Hematopoietic multipotent progenitor cell treated with erythropoietin and hydrocortisone succinate and interleukin-3 and kit ligand, for 8 days (in vitro differentiated cells): ENCODE measurements at places on chromosomes 1 and 21.

DNA sequence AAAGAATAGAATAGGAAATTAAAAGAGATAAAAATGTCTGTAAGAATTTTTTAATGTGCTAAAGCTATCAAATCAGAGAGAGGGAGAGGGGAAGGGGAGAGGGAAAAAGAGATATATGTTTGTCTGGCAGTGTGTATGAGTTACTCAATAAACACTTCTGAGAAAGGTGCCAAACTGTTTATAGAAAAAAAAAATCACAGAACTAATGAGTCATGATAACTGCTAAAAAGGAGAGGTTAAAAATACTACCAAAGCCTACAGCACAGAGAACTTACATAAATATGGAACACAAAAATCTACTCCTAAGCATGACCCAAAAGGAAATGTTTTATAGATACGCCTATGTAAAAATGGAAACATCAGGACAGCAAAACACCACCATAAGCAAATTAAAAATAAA is 45.4 kb downstream of the SELENOF start:
- DNase-seq = no peak

DNA sequence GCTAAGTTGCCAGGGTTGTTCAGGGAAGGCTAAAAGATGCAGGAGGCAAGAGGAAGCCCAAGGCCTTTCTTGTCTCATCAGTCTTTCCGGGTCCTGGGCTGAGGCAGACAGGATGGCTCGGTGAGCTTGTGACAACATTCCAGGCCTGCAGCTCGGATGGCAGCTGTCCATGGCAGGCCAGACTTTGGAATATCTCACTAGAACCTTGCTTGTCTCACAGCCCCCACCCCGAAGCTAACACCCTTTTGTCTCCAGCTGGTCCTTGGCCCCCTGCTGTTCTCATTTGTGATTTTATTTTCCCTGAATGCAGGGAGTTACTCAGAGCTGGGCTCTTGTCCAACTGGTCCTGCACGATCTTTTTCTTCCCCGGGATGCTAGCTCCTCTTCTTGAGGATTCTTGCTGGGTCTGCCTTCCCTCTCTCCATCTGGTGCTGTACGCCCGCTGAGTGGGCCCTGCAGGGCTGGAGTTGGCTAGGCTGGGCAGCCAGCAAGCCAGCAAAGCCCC is 477.2 kb upstream of the CAMK1G start:
- DNase-seq = no peak

DNA sequence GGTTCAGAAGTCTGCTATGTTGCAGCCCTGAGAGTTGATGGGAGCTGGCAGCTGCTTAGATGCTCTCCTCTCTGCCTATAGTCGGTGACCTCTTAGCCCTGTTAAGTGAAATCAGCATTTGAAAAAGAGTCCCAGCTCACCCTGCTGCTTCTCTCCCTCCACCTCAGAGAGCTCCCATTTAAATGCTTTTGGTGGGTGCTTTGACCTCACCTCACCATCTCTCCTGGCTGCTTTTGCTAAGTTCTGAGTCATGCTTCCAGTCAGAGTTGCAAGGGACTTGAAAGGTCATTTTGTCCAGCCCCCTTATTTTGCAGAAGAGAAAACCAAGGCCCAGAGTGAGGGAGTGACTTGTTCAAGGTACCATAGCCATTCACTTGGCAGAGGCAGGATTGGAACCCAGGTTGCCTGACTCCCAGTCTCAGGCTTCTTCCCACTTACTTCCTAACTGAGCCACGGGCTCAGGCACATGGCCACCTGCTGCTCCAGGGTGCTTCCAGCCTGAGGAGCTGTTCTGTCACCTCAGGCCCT is 3.3 kb downstream of the MAPKAPK2 start:
- no peak for DNase-seq

GRCh38 chr1:152926091-152926490 is 17.7 kb downstream of the IVL start:
- DNase-seq = peak; percentile 7

DNA sequence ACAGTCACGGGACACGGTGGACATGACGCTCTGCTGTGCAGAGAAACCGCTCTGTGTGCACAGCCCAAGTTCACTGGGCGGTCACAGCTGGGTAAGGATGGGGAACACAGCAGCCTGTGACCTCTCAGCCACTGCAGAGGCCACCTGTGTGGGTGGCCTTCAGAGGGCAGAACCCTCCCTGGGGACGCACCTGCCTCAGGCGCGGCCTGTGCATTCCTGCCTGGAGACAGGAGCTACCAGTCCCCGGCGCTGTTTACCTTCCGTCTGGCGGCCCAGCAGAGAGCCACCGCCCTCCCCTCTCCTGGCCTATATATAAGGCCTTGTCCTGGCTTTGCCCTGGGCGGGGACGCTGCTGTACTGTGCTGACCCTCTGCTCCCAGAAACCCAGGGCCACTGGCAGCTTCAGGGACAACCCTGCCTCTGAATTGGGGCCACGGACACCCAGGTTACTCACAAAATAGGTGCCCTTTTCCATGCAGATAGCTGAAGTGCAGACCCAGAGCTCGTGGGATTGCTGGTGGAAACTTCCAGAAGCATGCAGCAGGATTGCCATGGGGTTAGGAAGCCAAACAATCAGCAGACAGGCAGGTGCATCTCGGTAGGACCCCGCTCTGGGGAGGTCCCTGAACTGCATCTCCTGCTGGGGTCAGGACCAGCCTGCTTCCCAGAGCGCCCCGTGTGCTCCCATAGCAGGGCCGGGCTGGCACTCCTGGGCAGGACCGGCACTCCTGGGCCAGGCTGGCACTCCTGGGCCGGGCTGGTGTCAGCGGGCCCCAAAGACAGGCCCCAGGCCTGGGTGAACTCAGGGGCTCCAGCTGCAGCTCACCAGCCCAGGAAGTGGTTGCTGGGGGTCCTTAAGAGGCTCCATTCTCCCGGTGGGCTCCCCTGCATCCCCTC is 83.6 kb downstream of the SIK1 start:
- DNase-seq = no peak

- DNase-seq = no peak
Measured at GRCh38 chr1:8870103-8870502, 8.4 kb downstream of the ENO1 start.

DNA sequence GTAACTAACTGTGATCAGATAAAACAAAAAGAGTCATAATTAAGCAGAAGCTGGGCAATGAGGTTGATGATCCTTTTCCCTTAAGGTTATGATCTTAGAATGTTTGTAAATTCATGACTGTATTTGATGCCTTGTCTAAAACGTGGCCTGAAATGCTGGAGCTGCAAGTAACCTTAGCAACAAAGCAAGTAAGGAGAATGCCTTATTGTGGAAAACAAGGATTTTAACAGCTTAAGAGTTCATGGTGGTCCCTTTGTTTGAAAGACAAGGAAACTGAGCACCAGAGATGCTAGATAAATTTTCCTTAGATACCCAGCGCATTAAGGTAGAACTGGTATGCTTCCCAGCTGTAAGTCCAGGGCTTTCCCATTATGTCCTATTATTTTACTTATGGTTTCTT is 25.7 kb upstream of the XPR1 start:
- DNase-seq = no peak

GRCh38 chr1:58059789-58060188 is 486.7 kb downstream of the OMA1 start:
- no peak for DNase-seq

GRCh38 chr1:207223162-207223561 is 98.3 kb upstream of the CD55 start:
- no peak for DNase-seq

DNA sequence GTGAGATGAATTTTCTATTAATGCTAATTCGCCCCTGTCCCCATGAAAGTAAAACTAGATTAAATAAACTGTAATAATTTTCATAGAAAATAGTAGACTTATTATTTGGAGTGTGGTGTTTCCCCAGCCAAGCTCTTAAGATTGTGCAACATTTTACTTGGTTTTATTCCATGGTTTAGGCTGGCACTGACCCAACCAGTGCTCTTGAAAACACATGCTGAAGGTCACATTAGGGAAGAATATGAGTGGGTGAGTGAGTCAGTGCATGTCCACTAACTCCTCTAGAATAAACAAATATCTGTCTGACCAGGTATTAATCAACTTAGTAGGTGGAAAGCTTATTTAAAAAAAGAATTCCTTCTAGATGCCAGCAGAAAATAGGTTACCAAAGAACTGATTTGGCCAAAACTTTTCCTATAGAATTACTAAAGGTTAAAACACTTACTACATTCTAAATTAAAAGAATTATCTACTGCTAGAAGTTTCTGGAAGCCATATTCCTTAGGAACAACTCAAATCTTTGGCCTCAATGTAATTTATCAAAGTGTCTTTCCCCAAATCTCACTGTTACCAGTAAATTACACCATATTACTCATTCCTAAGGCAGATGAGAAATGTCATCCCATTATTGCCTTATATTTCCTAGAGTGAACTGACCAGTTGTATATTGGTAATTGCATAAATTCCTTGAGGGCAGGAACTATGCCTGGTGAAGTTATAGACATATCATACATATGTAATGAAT is 89.7 kb upstream of the RGS1 start:
- no peak for DNase-seq

- DNase-seq = no peak
Measured at GRCh38 chr1:93980320-93981273, 71.4 kb upstream of the GCLM start.

GRCh38 chr1:67831850-67832513 is 1.3 kb downstream of the GNG12 start:
- no peak for DNase-seq

GRCh38 chr1:224238756-224239155 is 55.7 kb downstream of the DEGS1 start:
- no peak for DNase-seq

DNA sequence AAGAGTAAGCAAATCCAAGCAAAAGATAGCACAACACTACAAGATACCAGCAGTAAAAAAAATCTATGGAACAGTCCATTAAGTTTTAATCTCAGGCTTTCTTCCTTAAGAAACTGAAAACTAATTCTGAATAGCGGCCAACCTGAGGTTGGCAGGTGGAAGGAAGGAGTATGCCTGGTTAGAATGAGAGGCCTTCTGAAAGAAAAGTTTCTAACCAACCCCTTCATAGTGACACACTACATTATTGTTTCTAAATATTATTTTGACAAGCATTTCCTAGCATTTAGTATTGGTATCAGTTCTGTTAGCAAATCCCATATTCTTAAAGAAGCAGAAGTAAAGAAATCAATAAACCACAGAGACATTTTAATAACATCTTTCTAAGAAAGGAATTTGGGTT is 205.7 kb upstream of the PTBP2 start:
- no peak for DNase-seq

DNA sequence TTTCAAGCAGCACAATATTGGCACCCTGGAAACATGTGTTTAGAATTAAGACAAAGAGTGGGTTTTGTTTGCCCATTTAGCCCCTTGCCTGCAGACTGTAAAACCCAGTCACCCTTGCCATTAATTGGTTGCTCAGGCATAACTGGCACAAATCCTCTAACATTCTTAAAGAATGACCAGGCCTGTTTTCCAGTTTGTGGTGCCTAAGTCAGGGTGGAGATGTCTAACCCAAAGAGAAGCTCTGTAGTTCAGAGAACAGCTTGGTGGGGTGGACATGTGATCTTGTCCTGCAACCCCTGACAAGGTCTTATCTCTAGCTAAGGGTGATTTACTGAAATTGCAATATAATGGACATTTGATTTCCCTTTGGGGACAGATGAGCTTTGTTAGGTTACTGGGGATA is 8.8 kb upstream of the ANGPTL7 start:
- no peak for DNase-seq

- no peak for DNase-seq
Measured at GRCh38 chr1:115694805-115695204, 53.0 kb downstream of the VANGL1 start.

DNA sequence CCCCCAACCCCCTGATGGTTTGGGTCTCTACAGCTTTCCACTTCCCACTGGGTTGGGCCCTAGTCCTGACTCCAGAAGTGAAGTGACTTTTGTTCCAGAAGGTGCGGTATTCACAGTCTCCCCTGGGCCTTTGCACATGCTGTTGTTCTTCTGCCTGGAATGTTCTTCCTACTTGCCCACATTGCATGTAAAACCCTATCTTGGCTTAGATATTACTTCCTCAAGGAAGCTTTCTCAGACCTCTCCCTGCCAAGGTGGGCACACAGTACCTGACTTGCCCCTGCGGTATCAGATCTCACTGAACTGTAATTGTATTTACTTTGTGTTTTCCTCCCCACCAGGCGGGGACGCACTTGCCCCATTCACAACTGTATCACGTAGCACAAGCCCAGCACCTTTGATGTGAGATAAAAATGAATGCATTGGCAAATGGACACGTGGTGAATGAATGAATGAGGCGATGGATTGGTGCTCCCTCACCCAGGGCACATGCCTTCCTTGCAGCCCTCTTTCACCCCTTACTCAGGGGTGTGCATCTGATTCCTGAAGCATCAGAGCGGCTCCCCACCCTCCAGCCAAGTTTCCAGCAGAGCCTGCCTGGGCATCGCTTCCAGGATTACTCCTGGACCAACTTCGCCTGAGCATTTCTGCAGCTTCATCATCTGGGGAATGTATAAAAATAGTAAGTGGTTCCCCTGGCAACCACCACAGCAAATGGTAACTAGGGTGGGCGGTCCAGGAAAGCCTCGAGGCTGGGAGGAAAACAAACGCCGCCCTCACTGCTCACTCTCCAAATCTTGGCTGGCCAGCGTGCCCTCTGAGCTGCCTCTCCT is 19.8 kb downstream of the NENF start:
- DNase-seq = no peak

GRCh38 chr1:213014642-213015041 is 1.0 kb downstream of the ANGEL2 start:
- peak; percentile 39 for DNase-seq

DNA sequence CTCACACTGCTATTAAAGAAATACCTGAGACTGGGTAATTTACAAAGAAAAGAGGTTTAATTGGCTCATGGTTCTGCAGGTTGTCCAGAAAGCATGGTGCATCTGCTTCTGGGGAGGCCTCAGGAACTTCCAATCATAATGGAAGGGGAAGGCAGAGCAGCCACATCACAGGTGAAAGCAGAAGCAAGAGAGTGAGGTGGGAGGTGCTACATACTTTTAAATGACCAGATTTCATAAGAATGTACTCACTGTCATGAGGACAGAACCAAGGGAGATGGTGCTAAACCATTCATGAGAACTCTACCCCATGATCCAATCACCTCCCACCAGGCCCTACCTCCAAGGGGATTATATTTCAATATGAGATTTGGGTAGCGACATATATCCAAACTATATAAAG is 55.7 kb downstream of the MRPL39 start:
- no peak for DNase-seq

- DNase-seq = peak; percentile 88
Measured at GRCh38 chr1:92994105-92994712, 32.9 kb upstream of the DIPK1A start.

DNA sequence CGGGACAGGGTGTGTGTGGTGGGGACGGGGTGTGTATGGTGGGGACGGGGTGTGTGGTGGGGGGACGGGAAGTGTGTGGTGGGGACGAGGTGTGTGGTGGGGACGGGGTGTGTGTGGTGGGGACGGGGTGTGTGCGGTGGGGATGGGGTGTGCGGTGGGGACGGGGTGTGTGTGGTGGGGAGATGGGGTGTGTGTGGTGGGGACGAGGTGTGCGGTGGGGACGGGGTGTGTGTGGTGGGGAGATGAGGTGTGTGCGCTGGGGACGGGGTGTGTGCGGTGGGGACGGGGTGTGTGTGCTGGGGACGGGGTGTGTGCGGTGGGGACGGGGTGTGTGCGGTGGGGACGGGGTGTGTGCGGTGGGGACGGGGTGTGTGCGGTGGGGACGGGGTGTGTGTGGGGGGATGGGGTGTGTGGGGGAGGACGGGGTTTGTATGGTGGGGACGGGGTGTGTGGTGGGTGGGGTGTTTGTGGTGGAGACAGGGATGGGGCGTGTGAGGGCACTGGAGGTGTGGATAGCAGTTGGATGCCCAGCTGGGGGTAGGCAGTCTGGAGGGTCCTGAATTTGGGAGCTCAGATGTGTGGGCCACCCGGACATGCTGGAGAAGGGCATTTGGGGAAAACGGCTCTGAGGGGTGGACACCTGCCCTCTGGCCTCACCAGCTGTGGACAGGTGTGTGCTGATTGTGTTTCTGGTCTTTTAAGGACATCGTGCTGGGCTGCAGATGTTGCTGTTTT is 16.9 kb downstream of the IBA57 start:
- no peak for DNase-seq
